Upper lobe of right lung (tissue), 1 donor: ENCODE measurements at places on chromosomes 2 and 18. TPM values are rescaled to one million over a fixed set of nuclear protein-coding genes. Genes with fewer than 3 reads are reported as not detected.

- H3K27me3 ChIP-seq, result no peaks in the 10 kb centered on the region
- no peaks in the 10 kb centered on the region for H3K36me3 ChIP-seq
- DNase-seq, result no peak
- no peak overlapping the region for H3K27ac ChIP-seq
- no peak overlapping the region for H3K4me3 ChIP-seq
Measured at GRCh38 chr18:41038071-41038470, 917.0 kb upstream of the PIK3C3 start.

DNA sequence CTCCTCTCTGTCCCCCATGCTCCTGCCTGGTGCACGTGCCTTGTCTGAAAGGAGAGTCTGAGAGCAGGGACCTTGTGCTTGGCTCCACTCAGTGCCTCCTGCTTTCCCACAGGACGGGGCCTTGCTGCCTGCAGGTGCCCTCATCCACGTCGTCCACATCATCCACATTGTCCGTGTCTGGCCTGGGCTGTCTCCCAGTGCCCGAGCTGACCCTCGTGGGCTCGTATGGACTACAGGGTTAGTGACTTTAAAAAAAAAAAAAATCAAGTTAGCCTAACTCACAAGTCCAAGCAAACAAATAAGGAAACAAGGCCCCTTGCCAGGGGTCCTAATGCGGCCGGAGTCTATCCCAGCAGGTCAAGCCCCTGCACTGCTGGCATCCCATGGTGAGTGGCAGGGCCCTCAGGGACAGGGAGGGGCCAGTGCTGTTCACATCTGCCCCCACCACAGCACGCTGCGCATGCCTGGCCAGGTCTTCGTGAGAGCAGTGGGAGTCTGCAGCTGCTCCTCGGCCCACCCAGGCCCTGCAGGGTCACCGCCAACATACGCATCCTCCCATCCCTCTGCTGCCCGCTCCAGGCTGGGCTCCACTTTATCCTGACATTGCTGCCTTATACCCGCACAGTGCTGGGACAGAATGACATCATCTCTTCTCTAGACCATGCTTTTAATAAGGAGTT lies 232.6 kb downstream of the NDUFA10 start:
- H3K27ac ChIP-seq, result no peak overlapping the region
- no peaks in the 10 kb centered on the region for H3K36me3 ChIP-seq
- no peaks in the 10 kb centered on the region for H3K27me3 ChIP-seq
- no peak overlapping the region for H3K4me3 ChIP-seq

Gene RAD51AP2
- not detected for total RNA-seq

DNA sequence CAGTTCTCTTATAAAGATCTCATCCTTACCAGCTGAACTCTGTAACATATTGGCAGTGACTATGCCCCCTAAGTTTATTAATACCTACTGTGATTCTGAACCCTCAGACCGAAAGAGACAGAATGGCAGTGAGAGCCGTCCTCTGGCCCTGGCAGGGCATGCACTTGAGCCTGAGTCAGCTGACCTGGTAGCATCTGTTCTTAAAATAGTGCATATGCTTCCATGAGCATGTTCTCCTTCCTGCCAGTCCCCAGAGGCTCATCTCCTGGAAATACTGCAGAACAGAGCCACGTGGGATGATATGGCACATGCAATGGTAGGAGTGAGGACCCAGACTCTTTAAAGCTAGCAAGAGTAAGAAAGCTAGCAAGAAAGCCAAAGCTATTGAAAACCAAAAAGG lies 59.0 kb downstream of the RASGRP3 start:
- DNase-seq, result no peak
- H3K4me1 ChIP-seq, result no peaks in the 10 kb centered on the region
- no peak overlapping the region for H3K4me3 ChIP-seq
- H3K27me3 ChIP-seq, result no peaks in the 10 kb centered on the region
- H3K27ac ChIP-seq, result no peak overlapping the region

DNA sequence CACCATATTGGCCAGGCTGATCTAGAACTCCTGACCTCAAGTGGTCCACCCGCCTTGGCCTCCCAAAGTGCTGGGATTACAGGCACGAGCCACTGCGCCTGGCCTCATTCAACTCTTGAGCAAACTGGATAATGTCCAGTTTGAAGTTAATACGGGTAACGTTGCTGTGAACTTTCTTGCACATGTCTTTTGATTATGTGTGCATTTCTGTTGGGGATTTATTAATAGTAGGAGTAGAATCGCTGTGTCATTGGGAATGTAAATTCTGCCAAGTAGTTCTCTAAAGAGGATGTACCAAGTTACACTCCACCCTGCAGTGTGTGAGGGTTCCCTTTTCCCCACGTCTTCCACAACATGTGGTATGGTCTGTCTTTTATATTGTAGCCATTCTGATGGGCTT lies 6.2 kb downstream of the IMPA2 start:
- peak; percentile 54 for DNase-seq
- H3K27me3 ChIP-seq, result no peaks in the 10 kb centered on the region
- H3K4me3 ChIP-seq, result no peak overlapping the region
- no peaks in the 10 kb centered on the region for H3K36me3 ChIP-seq

- no peak for DNase-seq
- no peak overlapping the region for H3K4me3 ChIP-seq
- H3K27me3 ChIP-seq, result no peaks in the 10 kb centered on the region
- H3K27ac ChIP-seq, result no peak overlapping the region
- no peaks in the 10 kb centered on the region for H3K4me1 ChIP-seq
- no peaks in the 10 kb centered on the region for H3K36me3 ChIP-seq
Measured at GRCh38 chr2:230941202-230942180, 16.4 kb upstream of the GPR55 start.

Gene MYO7B
- 2.2 TPM for total RNA-seq

DNA sequence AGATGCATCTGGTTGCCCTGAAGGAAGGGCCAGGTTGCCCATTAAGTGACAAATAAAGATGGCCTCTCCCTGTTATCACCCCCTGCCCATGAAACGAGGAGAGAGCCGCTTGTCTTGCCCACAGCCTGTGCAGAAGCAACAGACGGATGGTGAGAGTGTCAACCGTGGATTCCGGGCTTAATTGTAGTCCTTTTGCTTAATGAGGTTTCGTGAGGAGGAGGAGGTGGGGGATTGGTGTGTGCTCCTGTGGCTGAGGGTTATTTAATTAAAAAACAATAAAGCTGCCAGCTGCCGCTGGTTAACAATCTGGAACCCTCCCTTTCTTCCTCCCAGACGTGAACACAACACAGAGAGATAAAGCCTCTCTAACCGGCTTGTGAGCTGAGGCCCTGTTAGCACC lies 188.0 kb upstream of the PARD3B start:
- no peaks in the 10 kb centered on the region for H3K36me3 ChIP-seq
- no peak for DNase-seq
- H3K4me1 ChIP-seq, result no peaks in the 10 kb centered on the region
- no peak overlapping the region for H3K27ac ChIP-seq
- H3K4me3 ChIP-seq, result no peak overlapping the region

DNA sequence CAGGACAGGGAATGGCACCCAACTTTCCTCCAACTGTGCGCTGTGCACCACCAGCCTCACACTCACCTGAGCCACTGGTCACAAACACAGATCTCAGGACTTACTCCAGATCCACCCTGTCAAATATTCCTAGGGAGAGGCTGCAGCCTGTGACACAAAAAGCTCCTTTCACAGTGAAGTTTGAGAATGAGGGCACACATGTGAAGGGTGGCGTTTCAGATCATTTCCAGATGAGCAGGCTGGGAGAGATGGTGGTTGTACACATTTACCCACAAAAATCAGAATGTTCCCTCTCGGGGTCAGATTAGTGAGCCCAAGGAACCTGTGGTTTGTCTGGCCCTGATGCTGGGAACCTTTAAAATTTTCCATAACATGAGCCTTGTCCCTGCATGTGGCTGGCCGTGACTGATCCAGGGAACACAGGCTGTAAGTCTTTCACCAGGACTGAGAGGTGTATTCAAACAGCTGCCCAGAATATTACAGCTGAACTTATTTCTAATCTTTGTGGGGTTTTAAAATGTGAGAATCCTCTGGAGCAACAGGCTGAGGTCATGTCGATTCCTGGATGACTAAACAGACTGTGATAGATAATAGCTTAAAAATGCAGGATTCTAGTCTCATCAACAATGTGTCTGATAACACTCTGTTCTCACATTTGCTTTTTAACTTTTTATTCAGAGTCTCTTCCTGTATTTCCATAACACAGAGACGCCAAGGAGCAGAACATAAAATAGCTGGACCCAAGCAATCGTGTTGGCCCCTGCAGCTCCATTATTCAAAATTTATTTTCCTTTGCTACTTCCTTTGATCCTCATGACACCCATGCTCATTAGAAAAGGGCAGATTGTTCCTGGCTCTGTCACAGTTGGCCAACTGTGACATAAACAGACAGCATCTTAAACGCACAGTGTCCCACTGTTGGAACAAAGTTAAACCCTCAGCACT lies 35.5 kb downstream of the IL1R2 start:
- no peak for DNase-seq
- peak overlapping the region; percentile 55 for H3K27ac ChIP-seq
- H3K4me1 ChIP-seq, result peaks cover 30% of the 10 kb centered on the region
- H3K4me3 ChIP-seq, result no peak overlapping the region

Gene PLGLB2
- total RNA-seq, result 2.4 TPM

GRCh38 chr2:27807476-27807875 lies 36.0 kb downstream of the MRPL33 start:
- no peak overlapping the region for H3K4me3 ChIP-seq
- no peaks in the 10 kb centered on the region for H3K27me3 ChIP-seq

- no peaks in the 10 kb centered on the region for H3K27me3 ChIP-seq
- peak overlapping the region; percentile 77 for H3K4me3 ChIP-seq
- H3K4me1 ChIP-seq, result peaks cover 11% of the 10 kb centered on the region
Measured at GRCh38 chr2:74835831-74836674, 2.1 kb downstream of the HK2 start.

GRCh38 chr2:95362486-95362885 lies 40.0 kb upstream of the FAHD2A start:
- no peak overlapping the region for H3K4me3 ChIP-seq
- H3K27ac ChIP-seq, result no peak overlapping the region
- no peaks in the 10 kb centered on the region for H3K36me3 ChIP-seq
- no peaks in the 10 kb centered on the region for H3K4me1 ChIP-seq

- no peak for DNase-seq
- H3K27me3 ChIP-seq, result no peaks in the 10 kb centered on the region
- H3K4me1 ChIP-seq, result peaks cover 24% of the 10 kb centered on the region
- H3K27ac ChIP-seq, result no peak overlapping the region
- H3K36me3 ChIP-seq, result no peaks in the 10 kb centered on the region
Measured at GRCh38 chr2:109341355-109342255, 212.6 kb downstream of the SH3RF3 start.

DNA sequence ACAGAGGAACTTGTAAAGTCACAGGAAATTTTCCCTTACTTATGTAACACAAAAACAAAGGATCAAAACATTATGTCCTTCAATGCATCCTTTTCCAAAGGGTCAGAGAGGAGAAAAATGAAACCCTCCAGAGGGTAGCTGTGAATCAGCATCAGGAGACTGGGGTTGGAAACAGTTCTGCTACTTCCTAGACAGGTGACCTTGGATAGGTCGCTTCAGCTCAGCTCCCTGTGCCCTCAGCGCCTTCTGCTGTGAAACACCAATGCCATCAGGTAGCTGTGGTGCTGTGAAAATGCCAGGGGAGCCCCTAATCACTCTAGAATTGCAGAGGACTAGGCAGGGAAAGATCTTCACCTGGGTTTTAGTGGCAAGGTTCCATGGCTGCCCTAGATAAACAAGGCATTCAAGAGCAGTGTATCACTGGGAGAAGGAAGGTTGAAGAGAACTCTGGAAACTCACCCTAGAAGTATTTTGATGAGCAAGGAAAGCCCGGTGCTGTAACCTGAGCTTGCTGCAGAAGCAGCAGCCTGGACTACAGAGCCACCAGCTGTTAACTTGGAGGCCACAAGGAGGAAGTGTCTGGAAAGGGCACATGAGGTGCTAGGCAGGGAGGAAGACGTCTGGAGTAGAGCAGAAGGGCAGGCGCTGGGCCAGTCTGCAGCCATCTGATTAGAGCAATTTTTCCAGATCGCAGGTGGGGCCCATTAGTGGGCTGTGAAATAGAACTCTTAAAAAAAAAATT lies 100.7 kb upstream of the MCFD2 start:
- no peaks in the 10 kb centered on the region for H3K27me3 ChIP-seq
- H3K36me3 ChIP-seq, result peaks cover 45% of the 10 kb centered on the region
- peaks cover 3% of the 10 kb centered on the region for H3K4me1 ChIP-seq
- no peak for DNase-seq

Gene COLEC12
- total RNA-seq, result 55.2 TPM

DNA sequence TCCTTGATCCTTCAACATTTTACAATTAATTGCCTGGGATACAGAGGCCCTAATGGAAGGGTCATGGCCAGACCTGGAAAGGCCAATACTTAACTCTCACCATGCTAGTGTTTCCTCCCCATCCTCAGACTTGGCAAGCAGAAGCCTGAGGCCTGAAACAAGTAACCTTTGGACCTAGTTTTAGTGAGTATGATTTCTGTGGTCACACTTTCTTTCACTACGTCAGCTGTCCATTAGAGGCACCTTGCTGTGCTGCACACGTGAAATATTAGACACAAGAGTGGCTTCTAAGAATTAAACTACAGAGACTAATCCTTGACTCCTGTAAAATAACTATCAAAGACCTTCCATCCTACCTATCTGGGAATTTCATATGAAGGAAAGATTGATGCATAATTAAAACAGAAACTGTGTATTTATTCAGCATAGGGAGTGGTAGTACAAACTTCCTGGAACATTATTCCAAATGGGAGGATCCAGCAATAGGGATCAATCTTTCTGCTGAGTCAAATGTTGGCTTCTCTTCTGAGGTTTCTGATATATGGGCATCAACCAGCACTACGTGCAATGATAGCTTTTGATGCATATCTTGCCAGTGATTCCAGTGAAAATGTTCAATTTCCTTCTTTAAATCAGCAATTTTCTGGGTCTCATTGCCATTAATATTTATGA lies 249.7 kb downstream of the IKZF2 start:
- H3K4me3 ChIP-seq, result no peak overlapping the region
- no peaks in the 10 kb centered on the region for H3K36me3 ChIP-seq
- DNase-seq, result no peak
- no peaks in the 10 kb centered on the region for H3K27me3 ChIP-seq

DNA sequence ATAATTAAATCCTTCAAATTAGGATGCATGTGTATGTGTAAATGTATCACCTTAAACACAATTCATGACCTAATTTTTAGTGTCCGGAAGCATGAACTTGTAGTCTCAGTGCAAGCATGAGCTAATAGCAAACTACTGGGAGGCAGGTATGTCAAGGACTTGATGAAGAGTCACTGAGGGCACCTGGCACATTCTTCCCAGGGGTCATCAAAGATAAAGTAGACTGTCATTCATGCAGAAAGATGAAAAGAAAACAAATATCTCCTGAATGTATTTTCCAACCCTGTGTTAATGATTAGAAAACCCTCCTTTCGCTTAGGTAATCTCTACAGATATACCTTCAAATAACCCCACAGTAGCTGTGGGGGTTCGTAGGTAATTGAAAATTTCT lies 234.9 kb downstream of the SOCS6 start:
- H3K27ac ChIP-seq, result no peak overlapping the region
- H3K4me1 ChIP-seq, result no peaks in the 10 kb centered on the region
- H3K27me3 ChIP-seq, result no peaks in the 10 kb centered on the region
- no peak for DNase-seq

Gene ECEL1
- total RNA-seq, result not detected
